ENCODE measurements at places on chromosomes 4 and X. TPM values are rescaled to one million over a fixed set of nuclear protein-coding genes. Genes with fewer than 3 reads are reported as not detected.

Gene CSN1S1
- not detected for total RNA-seq

DNA sequence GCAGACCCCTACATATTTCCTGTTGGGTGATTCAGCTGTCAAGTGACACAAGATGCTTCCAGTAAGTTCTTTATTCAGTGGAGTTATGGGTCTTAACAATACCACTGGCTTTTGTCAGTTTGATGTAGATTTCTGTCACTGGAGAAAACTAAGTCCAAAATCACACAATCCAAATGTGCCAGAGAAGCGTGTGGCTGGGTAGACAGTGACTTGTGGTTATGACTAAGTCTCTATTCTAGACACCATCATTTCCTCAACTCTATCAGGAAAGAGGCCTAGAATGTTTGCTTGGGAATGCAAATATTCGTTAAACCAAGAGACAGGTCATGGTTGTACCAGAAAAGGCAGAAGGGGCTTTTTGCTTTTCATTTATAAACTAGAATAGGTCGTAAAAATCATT lies 54.4 kb upstream of the HS3ST1 start:
- no peak for DNase-seq

DNA sequence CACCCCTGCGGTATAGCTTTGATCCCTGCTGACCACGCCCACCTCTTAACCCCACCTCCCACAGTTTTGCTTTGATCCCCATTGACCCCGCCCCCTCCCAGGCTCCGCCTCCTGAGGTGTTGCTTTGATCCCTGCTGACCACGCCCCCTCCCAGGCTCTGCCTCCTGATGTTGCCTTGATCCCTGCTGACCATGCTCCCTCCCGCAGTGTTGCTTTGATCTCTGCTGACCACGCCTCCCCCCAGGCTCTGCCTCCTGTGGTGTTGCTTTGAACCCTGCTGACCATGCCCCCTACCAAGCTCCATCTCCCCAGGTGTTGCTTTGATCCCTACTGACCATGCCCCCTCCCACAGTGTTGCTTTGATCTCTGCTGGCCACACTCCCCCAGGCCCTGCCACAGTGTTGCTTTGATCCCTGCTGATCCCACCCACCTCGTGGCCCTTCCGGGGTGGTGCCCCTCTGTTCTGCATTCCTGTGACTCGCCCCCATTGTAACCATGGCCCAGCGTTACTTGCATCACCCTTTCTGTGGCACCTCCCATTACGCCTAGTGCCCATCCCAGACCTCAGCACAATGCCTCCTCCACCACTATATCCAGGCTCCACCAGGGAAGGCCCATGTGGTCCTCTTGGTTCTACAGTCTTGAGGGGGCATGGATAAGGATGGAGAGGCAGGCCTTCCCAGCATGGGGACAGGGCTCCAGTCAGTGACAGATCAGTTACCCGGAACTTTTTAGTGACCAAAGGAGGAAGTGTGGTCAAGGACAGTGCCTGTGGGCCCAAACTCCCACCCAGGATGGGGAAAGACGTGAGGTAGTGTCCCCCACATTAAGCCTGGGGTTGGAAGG lies 70.8 kb downstream of the ADRA2C start:
- DNase-seq, result no peak

GRCh38 chr4:93658443-93658842 lies 170.1 kb upstream of the ATOH1 start:
- DNase-seq, result no peak

- DNase-seq, result no peak
These were observed 1348.0 kb downstream of the RAPGEF2 start for GRCh38 chr4:160450876-160451275.

GRCh38 chr4:51840781-51841180 lies 2.2 kb upstream of the DCUN1D4 start:
- DNase-seq, result no peak

GRCh38 chr4:7058792-7059191 lies 9.1 kb downstream of the GRPEL1 start:
- DNase-seq, result no peak
